ENCODE measurements at places on chromosomes 16 and 17.

GRCh38 chr17:59561042-59561441 lies 4.4 kb upstream of the DHX40 start:
- DNase-seq: no peak

- DNase-seq: no peak
Measured at GRCh38 chr17:74520790-74521480, 10.3 kb downstream of the CD300LB start.

- no peak for DNase-seq
Measured at GRCh38 chr17:75925103-75925502, 15.7 kb downstream of the FBF1 start.

GRCh38 chr16:47599512-47599911 lies 138.4 kb downstream of the PHKB start:
- no peak for DNase-seq

- no peak for DNase-seq
Measured at GRCh38 chr17:17379197-17379991, 76.2 kb downstream of the NT5M start.

DNA sequence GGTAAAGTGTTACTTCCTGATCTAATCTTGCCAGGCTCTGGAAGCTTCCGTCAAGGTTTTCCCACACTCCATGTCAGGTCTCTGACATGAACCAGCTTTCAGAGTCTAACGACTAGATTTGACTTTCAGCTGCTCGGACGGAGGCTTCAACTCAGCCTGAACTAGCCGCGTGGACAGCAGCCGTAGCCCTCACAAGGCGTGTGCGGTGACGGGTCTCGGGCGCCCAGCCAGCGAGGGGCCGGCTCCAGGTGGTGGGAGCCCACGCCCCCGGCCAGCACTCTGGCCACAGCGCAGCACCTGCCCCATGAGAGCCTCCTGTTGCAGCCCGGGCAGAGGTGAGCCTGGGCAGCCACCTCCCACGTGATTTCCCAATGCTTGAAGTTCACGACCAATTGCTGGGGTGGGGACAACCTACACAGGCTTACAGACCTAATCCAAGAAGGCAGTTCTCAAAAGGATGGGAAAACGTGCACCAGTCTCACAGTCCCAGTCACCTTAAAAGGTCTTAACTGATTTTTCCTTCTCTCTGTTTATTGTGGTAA lies 45.5 kb downstream of the TBC1D16 start:
- DNase-seq: no peak

DNA sequence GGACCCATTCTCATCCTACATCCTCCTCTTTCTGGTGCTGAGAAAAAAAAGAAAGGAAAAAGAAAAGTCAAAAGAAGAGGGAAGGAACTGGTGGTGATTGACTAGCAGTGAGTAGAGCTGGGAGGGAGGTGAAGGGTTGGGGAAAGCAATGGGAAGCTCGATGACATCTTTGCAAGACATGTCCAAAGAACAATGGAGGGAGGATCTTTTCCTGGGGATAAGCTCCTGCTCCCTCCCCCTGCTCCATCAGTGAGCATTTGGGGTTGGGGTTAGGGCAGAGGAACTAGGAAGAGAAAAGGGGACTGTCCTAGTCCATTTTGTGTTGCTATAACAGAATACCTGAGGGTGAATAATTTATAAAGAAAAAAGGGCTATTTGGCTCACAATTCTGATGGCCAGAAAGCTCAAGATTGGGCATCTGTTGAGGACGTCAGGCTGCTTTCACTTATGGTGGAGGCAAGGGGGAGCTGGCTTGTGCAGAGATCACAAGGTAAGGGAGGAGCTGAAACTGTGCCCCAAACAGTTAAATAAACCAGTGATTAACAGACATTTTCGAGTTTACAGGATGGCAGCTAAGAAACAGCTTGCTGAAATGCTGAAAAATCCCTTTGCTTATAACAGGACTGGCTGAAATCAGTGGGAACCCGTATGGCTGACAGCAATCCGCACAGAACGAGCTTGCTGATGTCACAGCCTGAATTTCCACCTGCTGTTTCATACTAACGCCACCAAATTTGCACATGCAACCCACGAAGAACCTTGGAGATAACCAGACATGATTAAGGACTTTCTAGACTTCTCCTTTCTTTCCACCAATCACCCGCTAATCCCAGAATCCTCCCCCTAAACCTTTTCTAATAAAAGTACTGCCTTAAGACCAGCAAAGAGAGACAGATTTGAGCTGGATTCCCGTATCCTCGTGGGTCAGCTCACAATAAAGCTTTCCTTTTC lies 1.6 kb upstream of the ODF4 start:
- DNase-seq: no peak

- DNase-seq: no peak
Measured at GRCh38 chr17:43536236-43536992, 9.7 kb downstream of the ETV4 start.

DNA sequence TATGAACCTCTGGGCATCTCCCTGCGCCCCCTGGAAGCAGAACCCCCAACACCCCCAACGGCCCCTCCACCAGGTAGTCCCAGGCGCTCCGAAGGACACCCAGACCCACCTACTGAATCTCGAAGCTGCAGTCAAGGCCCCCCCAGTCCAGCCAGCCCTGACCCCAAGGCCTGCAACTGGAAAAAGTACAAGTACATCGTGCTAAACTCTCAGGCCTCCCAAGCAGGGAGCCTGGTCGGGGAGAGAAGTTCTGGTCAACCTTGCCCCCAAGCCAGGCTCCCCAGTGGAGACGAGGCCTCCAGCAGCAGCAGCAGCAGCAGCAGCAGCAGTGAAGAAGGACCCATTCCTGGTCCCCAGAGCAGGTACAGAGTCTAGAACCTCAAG lies 1.5 kb downstream of the BCL6B start:
- DNase-seq: no peak

DNA sequence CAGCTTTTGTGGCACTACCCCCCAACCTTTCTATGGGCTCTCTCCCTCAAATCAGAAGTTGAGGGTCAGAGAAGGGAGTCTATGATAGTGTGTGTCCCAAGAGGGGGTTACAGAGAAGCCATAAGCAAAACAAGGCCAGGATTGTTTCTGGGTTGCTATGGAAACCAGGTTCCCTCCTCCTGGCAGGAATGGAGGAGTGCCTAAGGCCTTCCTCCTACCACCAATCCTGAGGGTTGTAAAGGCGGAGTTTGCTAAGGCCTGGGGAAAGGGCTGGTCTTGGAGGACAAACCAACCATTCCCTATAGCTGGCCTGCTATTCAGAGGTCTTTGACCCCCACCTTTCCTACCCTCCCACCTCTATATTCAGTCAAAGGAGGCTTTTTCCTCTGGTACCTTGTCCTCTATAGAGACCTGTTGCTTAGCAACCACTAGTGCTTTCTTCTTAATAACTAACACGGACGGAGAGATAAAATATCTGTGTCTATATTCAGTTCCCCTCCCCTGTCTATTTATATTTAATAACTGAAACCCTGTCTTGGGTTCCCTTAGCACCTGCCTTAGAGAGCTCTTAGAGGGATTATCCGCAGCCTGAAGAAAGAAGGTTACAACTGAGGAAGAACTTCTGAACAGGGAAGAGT lies 43.4 kb downstream of the NEUROD2 start:
- DNase-seq: no peak

GRCh38 chr16:1157639-1158455 lies 4.9 kb downstream of the CACNA1H start:
- no peak for DNase-seq

GRCh38 chr17:49567871-49568694 lies 7.6 kb upstream of the NXPH3 start:
- no peak for DNase-seq

DNA sequence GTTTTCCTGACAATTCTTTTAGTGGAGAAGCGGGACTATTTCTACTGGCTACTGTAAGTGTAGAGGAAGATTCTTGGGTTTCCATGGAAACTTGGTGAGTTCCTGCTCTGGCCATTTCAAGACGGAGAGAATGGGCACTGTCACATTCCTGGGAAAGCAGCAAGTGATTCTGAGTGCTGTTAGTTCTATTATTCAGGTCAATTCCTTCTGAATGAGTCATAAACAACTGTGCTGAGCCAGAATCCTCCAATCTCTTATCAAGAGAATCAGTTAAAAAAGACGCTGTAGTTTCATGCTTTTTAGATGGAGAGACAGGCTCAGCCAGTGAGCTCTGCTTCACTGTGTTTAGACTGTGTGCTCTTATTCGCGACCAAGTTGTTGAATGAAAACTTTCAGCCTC lies 19.6 kb downstream of the AKAP10 start:
- DNase-seq: no peak
